NCI-H1694 (cell line): ENCODE measurements at places on chromosomes 6 and 20.

DNA sequence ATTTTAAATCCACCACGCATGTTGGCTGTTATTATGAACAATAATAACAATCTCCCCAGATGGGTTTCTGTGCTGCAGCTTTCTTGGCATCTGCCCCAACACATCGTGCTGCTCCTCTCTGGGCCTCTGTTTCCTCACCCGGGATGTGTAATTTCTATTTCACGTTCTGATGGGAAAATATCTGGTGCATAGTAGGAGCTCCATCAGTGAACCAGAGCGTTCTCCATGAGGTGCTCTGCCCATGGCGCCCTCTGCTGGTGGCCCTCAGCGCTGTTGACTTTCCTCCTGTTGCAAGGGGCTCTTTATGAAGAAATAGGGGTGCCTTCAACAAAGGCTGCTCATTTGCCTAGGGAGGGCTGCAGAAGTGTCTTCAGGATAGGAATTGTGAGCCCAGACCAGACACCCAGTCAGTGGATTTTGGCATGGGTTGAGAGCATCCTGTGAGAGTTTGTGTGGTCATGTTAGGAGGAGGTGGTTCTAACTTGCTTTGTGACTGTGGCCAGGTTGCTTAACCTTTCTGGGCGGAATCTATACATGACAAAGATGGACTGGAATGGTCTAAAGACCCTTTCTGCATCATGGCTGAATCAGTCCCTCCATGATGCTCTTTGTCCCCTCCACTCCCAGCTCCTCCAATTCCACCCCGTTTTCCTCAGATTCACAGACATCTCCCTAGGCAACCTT, 8.1 kb downstream of the SCRT2 start:
- no peak for DNase-seq

- no peak for DNase-seq
Measured at GRCh38 chr6:37990762-37991525, 171.4 kb downstream of the ZFAND3 start.

DNA sequence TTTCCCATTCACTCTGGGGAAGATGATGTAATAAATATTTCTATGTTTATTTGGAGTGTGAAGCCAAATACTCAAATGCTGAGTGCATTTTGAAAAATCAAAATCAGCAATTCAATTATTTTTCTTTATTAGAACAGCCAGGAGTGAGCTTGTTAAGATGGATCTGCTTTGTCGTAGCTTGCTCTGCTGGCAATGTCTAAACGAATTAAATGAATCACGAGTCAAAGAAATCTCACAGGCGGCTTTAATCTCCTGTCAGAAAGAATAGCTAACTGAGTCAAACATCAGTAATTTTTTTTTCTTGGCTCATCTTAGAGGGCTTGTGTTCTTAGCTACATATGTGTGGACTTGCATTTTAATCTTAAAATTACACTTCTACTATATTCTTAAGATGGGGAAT, 100.2 kb upstream of the HMGN3 start:
- DNase-seq, result no peak

GRCh38 chr6:11609324-11610071, 71.9 kb downstream of the TMEM170B start:
- no peak for DNase-seq

GRCh38 chr6:14814016-14814415, 431.9 kb upstream of the JARID2 start:
- DNase-seq, result no peak

DNA sequence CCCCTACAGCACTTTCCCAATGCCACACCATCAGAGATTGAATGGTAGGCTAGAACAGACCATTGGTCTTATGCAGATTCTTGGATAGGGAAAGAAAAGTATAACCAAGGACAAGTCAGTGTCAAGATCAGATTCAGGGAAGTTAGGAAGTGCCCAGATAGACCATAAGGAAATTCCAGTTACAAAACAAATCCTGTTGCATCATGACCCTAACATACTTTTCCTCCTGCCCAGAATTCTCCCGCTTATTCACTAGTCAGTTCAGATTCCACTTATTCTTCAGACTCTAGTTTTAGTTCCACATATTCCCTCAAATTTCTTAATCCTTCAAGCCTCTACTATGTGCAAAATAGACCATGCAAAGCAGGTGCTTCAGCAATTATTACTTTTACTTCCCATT, 20.7 kb downstream of the METTL24 start:
- DNase-seq, result no peak

GRCh38 chr6:99613409-99613704, 6.7 kb downstream of the PRDM13 start:
- DNase-seq, result peak; percentile 44

DNA sequence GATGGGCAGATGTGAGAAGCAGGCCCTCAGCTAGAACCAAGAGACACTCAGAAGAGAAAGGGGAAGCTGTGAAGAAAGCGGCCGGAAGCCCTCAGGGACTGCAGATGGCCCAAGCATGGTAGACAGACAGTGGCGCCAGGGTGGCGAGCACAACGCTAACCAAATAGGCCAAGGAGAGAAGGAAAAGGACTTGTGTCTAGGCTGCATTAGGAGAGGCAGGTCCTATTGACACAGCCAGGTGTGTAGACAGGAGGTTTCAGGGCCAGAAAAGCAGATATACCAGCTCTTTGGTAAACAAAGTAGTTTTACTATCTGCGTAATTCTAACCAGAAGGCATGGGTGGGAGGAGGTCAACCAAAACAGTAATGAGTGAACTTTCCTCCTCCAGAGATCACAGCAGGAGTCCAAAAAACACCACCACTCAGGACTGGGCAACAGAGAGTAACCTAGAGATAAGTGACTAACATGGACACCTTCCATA, 15.8 kb upstream of the MAP7 start:
- no peak for DNase-seq

- no peak for DNase-seq
Measured at GRCh38 chr6:144217264-144217663, 66.9 kb downstream of the STX11 start.

DNA sequence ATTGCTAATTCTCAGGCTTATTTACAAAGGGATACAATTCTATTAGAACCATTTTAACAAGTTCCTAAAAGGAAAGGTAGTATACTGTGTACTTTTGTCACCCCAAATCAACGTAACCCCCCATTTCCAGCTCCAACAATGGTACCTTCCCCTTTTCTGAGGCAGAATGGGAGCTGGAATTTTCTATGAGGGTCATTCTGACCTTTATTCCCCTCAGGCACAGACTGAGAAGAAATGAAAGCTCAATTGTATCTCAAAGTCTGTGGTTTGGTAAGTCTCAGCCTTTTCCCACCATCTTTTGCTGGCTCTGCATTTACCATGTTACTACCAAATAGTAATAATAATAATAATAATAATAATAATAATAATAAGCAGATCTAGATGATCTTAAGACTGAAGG, 571.0 kb downstream of the RNF144B start:
- no peak for DNase-seq

DNA sequence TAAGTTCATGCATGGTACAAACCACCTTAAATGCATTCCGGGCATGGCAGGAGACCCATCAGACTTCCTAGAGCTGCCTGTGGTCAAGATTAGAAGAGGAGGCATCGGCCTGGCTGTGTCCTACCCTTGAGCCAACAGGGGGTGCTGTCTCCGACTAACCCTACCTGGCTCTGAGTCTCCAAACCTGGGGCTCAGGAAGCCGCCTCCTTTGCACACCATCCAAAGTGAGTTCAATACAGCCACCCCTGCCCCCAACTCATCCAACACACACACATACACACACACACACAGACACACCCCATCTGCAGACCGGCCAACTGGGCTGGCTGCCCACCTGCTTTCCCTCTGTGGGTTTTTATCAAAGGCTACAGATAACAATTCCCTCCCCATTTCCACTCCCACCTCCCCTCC, 77.0 kb downstream of the JPH2 start:
- no peak for DNase-seq

DNA sequence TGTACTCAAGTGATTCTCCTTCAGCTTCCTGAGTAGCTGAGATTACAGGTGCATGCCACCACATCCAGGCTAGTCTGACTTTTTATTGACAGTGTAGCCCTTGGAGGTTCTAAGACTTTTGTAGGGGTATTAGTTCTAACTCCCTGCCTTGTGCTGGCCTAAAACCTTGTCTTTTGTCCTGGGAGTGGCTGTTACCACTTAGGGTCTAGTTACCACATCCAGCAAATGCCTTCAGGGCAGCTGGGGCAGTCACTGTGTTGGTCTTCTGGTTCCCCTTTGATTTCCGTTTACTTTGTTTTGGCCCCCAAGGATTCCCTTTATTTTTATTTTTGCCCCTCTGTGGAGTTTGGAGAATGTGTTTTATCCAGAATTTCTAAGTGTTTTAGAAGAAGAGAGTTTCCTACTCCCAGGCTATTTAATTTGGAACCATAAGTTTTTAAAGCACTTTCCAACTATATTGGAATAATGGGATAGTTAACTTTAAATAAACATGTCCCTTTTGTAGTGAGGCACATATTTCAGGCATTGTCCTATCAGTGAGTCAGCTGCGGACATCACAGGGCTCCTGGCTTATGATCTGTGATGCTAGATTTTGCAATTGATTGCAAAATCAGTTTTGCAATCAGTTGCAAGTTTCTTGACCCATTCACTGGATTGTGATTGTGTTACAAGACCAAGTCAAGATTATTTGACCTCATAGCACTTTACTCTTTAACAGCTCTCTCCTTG, 25.0 kb downstream of the IL22RA2 start:
- DNase-seq, result no peak
